ENCODE measurements at places on chromosomes 3 and 15. TPM values are rescaled to one million over a fixed set of nuclear protein-coding genes. Genes with fewer than 3 reads are reported as not detected.

GRCh38 chr3:107142786-107143575, 234.3 kb upstream of the CCDC54 start:
- DNase-seq, result no peak

The HRG gene
- not detected for polyA plus RNA-seq

The UBE2E2 gene
- 21.5 TPM for polyA plus RNA-seq

DNA sequence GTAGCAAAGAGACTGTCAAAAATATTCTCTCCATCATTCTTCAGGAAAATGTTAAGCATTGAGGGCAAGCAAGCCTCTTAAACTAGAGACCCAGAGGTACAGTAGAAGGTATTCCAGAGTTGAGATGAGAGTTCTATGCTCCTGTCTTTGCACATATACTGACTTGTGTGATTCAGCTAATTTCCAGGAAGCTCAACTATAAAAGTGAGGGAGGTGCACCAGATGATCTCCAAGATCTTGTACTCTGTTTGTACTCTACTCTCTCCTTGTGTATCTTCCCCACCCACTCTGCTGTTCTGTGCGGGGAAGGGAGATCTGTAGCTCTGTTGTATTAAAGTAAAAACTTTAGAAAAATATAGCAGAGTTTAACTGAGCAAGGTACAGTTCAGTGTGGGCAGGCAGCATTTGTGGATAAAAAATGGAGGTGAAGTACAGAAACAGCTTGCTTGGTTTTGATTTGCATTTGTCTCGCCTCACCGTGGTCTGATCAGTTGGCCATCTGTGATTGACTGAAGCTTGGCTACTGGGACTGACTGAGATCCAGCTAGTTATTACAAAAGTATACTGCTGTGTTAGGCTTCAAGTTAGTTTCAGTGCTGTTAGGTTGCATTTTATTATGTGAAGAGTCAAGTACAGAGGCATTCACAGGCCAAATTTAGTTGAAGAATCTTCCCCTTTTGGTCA, 463.1 kb upstream of the GOLIM4 start:
- DNase-seq, result no peak

DNA sequence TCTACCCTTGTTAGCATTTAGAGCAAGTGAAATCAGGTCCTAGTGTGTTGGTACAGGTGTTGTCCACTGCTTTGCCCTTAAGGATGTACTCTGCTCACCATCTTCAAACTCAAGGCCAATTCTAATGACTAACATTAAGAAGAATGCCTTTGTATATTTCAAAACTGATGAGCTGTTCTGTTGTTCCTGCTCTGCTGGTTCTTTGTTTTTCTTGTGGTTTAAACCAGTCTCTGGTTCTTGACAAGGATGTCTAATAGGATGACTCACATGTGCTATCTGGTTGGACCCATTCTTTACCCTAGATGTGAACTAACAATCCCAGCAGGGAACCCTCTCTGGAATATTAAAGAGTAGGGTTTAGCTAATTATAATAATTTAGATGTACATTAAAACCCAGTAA, 17.3 kb downstream of the ABHD5 start:
- DNase-seq, result no peak

DNA sequence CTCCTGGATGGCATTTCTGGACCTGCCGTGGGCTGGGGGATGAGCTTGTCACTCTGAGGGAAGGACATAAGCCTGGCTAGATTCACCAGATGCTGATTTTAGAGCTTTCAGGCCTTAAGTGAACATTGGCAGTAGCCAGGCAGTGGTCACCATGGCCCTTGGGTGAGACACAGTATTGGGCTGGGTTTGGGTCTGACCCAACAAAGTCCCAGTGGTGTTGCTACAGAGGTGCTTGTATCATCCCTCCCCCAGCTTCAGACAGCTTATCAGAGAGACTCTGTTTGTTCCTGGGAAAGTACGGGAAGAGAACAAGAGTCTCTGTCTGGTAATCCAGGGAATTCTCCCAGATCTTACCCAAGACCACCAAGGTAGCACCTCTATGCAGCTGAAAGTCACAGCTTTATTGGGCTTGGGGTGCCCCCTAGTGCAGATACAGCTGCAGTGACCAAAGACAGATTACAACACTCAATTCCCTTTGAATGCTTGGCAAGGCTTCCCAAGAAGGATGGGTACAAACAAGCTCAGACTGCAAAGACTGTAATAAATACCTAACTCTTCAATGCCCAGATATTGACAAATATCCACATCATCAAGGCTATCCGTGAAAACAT, 9.8 kb upstream of the RUVBL1 start:
- DNase-seq, result peak; percentile 17

DNA sequence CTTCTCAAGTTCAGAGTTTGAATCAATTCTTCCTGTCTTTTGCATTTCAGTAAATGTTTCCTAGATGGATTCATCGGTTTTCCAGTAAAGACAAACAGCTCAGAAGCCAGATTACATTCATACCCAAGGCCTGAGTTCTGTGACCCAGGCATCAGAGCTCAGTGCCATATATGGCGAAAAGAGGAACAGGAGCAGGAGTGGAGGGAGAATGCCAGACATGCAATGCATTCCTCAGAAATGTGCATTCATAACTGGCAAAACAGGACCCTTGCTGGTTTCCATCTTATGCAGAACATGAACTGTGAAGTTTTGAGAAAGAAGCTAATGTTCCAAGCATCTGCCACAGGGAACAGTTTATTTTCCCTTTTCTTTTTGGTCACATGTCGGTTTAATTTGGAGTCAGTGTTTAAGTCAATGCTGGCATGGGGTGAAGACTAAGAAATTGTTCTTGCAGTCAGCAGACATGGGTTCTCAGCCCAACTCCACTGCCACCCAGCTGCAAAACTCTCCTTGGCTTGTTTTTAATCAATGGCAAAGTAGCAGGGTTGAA, 116.5 kb downstream of the LPP start:
- peak; percentile 51 for DNase-seq

DNA sequence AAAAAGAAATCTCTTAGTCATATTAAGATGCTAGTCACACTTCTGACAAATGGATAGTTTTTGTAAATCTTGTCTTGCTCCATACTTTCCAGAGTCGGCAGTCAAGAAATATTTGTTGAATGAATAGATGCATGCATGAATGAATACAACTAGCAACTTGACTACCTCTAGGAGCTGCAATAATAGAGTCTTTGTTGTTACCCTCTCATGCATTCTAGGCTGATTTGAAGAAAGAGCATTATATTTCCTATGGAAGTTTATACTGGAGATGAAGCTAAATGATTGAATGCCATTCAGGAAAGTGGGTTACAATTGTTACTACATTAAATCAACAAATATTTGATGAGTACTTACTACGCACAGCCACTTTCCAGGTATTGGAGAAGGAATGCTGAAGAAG, 18.1 kb upstream of the TRAT1 start:
- no peak for DNase-seq

GRCh38 chr15:99994849-99995248, 261.6 kb upstream of the LYSMD4 start:
- DNase-seq, result no peak

GRCh38 chr3:98328933-98329332, 24.7 kb upstream of the OR5K4 start:
- DNase-seq, result no peak

DNA sequence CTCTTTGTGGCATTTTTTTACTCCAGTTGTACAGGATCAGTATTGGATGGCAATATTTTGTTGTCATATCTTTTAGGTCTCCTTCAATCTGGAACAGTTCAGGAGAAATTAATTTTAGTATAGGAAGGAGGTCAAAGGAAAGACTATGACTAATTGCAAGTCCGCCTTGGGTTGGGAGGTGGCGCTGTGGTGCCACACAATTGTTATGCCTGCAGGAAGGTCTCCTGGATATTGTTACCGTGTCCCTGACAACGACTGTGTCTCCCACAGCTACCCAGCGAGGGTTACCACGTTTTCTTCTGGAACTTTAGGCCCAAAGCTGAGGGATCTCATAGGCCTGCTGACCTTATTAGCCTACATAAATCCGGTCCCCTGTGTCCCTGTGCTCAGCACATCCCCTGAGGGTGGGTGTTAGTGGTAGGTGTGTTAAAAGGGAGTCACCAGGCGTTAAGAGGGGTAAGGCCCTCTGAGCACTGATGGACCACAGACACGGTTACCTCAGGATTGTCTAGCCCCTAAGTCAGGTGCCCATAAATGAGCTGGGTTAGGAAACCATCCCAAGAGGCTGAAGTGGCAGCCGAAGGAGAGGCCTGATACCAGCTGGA, 31.5 kb downstream of the KCNAB1 start:
- DNase-seq, result peak; percentile 76

- DNase-seq, result no peak
Measured at GRCh38 chr15:55387027-55387426, 21.1 kb downstream of the CCPG1 start.

DNA sequence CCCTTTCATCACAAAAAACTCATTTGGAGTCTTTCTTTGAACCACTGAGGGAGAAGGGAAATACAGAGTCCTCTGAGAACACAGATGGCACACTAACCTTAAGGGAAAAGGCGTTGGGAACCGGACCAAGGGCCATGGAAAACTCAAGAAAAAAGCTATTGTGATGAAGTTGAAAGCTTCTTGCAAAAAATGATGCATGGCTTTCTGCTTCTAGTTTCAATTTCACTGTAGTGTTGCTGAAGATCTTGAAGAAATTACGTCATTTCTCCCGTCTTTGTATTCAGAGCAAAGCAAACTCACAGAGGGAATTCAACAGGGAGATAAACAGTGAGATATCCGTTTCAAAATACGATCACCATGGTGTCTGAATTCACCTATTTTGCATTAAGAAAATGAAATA, 642.3 kb upstream of the ADAMTS9 start:
- DNase-seq, result no peak

DNA sequence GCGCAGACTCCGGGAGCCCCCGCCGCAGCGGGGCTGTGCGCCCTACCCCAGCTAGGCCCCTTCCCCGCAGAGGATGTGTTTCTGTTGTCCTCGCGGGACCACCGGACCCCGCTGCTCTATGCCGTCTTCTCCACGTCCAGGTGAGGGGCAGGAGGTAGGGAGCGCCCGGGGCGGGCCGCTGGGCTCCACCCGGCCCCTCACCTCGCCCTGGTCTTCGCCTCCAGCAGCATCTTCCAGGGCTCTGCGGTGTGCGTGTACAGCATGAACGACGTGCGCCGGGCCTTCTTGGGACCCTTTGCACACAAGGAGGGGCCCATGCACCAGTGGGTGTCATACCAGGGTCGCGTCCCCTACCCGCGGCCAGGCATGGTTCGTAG, 4.7 kb downstream of the SEMA3B start:
- no peak for DNase-seq

DNA sequence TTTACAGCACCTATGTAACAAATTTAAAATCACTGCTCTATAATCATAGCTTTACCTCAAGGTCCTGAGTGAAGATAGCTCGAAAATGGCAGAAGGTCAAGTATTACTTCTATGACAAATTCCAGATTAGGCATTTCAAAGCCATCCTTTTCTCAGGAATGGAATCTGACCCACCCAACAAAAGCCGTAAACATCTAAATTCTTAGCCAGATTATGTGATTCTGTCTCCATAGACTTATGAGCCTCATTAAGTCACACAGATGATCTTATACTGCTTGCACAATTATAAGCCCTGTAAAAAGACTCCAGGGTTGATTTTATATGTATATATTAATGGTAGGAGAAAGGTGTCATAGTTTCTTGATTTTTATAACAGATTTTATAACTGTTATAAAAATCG, 56.9 kb downstream of the CEP152 start:
- no peak for DNase-seq

The TRH gene
- 0.22 TPM for polyA plus RNA-seq

GRCh38 chr3:105691053-105691452, 177.8 kb downstream of the CBLB start:
- DNase-seq, result no peak

The TXNRD3 gene
- 9.1 TPM for polyA plus RNA-seq

GRCh38 chr15:36347272-36347858, 232.1 kb upstream of the CDIN1 start:
- no peak for DNase-seq

DNA sequence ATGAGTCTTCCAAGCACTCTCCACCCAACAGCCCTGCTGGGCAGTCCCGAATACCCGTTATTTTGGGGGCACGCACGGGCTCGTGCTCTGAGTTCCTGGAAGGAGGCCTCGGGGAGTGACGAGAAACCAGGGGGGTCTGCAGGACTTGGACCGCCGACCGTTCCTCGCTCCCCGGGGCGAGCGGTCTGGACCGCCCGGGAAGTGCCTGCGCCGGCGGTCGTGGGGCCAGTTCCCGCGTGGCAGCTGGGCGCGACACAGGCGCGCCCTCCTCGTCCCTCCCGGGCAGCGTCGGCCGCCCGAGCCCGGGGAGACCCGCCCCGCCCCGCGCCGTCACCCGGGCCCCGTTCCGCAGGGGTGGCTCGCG, 387 bp downstream of the GNB4 start:
- DNase-seq, result peak; percentile 72

DNA sequence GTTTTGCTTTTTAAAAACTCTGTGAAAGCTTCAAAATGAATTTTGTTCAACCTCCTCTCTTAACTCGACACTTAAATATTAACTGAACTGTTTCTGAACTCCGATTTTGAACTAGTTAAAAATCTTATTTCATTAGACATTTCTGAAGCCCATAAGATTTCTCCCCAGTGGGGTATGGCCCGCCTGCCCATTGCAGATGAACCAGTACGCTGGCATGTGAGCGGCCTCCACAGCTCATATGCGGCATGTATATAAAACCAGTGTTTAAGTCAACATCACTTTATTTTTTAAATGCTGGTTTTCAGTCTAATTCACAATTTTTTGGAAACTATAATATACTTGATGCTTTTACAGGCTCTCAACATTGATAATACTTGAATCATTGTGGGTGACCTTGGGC, 50.2 kb downstream of the CPN2 start:
- DNase-seq, result no peak

The THBS1 gene
- polyA plus RNA-seq, result 544 TPM

All from lung (tissue), 17 donors.